Coronary artery (tissue), 2 donors: ENCODE measurements at places on chromosomes 4 and X.

- DNase-seq: no peak
These were observed 187.1 kb downstream of the MGST2 start for GRCh38 chr4:139852612-139853269.

- DNase-seq: no peak
These were observed 115.5 kb downstream of the FNIP2 start for GRCh38 chr4:158884280-158884679.

DNA sequence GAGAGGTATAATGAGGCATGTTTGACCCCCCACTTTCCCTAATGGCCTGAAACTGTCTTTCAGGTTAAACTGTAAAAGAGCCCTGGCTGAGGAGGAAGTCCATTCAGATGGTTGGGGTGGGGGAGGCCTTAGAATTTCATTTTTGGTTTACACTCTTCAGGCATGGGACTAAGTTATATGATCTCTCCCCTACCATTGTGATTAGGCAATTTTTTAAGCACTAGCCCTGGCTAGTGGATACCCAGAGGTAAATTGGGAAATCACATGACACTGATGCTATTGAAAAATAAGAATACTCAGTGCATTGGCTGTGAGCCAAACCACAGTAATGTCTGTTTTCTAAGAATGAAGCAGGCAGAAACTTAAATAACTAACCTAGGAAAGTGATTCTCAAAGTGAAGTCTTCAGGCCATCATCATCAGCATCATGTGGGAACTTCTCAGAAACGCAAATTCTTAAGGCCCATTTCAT lies 149.7 kb downstream of the RRAGB start:
- no peak for DNase-seq

DNA sequence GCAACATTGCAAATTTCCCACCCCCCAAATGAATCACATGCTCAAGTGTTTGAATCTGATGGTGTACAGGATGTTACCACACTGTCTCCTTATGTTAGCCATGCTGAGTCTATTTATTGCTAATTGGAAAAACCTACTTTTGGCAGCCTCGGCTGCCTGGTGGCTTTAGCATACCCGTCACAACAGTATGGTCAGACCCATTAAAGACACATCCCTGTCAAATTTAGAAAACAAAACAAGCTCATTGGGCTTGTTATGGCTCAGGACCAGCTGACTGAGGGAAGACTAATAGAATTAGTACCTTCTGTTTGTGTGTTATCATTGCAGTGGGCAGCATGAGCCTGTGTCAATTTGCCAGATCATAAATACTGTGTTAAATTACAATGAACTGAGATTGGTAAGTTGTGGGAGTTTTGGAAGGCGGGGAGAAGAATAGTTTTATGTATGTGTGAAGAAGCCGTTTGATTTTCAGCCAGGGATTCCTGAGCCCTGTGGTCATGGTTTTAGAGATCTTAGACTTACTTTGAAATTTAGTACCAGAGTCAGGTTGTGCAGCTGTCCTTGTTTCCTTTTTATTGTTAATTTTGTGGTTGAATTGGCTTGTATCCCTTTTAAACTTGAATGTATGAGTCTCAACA lies 66.8 kb downstream of the POLA1 start:
- no peak for DNase-seq

- DNase-seq: no peak
These were observed 238.1 kb upstream of the PPP1R2C start for GRCh38 chrX:43016021-43016420.

DNA sequence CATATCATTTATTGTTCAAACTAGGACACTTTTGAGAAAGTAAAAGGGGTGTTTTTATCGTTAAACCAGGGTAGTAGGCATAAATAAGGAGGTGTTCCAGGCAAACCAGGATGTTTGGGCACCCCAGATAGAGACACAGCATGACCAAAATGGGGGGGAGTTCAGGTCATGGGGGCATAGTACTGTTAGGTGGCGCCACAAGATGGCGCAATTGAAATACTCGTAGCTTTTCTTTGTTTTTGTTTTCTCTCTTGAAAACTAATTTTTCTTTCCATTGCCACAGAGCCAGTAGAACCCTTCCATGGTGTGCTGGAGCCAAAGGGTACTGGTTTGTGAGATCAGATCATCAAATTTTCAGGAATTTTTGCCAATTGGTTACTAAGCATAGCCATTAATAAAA lies 283.4 kb downstream of the BCOR start:
- DNase-seq: no peak

DNA sequence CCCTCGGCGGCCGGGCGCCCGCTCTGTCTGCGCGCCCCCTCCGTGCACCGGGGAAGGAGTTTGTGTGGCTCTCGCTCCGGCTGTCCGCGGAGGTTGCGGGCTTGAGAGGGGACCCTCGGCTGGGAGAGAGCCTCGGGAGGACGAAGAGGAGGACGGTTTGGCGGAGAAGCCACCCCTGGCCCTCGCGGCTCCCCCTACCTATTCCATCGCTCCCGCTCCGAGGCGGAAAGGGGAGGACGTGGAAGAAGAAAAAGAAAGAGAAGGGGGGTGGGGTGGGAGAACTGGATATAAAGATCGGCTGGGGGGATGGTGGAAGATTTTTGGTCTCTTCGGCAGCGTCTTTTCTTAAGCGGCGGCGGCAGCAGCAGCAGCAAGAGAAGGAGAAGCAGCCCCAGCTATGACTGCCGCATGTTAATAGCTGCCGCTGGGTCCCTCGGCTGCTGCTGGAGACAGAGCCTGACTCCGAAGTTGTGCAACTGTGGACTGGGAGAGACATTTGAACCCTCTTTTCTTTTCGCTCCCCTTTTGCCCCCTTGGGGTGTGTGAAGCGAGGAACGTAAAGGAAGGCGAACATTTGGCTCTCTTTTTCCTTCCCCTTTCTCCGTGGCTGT lies 895 bp downstream of the ADGRL3 start:
- no peak for DNase-seq

DNA sequence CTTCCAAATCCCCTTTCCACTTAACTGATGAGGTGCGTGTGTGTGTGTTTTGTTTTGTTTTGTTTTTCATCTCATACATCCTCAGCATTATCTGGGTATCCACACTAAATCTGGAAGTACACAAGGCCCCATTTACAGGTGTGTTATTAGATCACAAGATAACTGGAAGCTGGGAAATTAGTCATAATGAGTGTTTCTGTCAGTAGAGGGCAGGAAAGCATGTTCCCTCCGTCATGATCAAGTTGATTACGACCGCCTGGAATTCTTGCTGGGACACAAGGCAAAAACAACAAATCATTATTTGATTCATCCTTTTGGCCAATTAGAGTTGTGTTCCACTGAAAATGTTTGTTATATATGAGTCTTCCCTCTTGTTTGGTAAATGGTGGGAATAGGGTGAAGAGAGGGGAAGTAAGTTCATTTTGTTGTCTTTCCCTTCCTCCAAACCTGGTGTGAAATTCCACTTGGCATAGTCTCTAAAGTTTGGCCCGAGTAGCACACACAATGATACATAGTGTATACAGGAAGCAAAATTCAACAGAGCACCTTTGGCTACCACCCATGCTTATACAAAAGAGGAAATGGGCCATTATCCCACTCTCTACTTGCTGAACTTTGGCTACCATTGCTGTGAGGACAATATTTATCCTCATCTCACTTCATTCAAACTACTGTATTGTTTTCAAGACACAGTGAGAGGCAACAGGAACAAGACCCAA lies 33.3 kb upstream of the TLL1 start:
- DNase-seq: no peak
